Activated CD4-positive, CD25-positive, alpha-beta regulatory T cell (primary cell): ENCODE measurements at places on chromosomes 1 and 21.

- no peak for DNase-seq
Measured at GRCh38 chr1:160021376-160022074, 10.3 kb downstream of the PIGM start.

GRCh38 chr1:60918867-60919266, 163.5 kb upstream of the NFIA start:
- DNase-seq, result no peak

GRCh38 chr1:246608616-246609376, 42.5 kb downstream of the CNST start:
- no peak for DNase-seq

GRCh38 chr1:183911285-183911684, 106.4 kb downstream of the RGL1 start:
- no peak for DNase-seq

DNA sequence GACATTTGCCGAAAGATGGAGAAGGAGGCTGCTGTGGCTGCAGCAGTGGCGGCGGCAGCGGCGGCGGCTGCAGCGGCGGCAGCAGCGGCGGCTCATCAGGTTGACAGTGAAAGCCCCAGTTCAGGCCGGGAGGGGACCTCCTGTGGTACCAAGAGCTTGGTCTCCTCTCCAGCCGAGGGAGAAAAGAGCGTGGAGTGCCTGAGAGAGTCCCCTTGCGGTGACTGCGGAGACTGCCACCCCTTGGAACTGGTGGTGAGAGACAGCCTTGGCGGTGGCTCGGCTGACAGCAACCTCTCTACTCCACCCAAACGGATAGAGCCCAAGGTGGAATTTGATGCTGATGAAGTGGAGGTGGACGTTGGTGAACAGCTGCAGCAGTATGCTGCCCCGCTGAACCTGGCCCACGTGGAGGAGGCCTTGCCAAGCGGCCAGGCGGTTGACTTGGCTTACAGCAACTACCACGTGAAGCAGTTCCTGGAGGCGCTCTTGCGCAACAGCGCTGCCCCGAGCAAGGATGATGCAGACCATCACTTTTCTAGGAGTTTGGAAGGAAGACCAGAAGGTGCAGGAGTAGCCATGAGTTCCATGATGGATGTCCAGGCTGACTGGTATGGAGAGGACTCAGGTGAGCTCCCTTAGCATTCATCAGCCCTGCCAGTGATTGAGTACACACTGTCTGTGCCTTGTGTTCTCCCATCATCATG, 6.3 kb downstream of the ZBTB8B start:
- no peak for DNase-seq

GRCh38 chr1:235657747-235658526, 8.4 kb upstream of the GNG4 start:
- DNase-seq, result no peak

GRCh38 chr21:33395891-33396331, 7.3 kb upstream of the IFNGR2 start:
- DNase-seq, result no peak

- DNase-seq, result no peak
Measured at GRCh38 chr1:62117018-62117750, 77.5 kb upstream of the L1TD1 start.

GRCh38 chr1:54499360-54500106, 48.5 kb upstream of the ACOT11 start:
- no peak for DNase-seq

GRCh38 chr1:200211157-200211556, 183.6 kb downstream of the NR5A2 start:
- DNase-seq, result no peak
